WERI-Rb-1 (cell line): ENCODE measurements at places on chromosomes 1 and 21.

GRCh38 chr1:183363972-183364371 is 54.2 kb downstream of the NMNAT2 start:
- no peak for DNase-seq

DNA sequence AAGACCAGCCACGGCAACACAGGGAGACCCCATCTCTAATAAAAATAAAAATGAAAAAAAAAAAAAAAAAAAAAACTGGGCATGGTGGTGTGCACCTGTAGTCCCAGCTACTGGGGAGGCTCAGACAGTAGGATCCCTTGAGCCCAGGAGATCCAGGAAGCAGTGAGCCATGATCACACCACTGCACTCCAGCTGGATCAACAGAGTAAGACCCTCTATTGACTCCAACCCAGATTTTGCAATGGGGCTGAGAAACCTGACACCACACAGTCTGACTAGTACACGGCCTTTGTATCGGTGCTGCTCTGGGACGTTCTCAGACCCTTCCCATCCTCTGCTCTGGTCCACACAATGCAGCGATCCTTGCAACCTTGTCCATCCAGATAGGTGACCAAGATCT is 31.8 kb downstream of the SPATA21 start:
- no peak for DNase-seq

- no peak for DNase-seq
These were observed 36.7 kb downstream of the CLCA4 start for GRCh38 chr1:86583593-86583992.

GRCh38 chr1:181134543-181135436 is 46.3 kb downstream of the IER5 start:
- DNase-seq = peak; percentile 62
